ENCODE measurements at places on chromosomes 13 and 19.
A peak's percentile ranks its signal among the peaks of the same experiment; 100 is the strongest.

- no peak for DNase-seq
Observed at GRCh38 chr13:87669379-87669978, 1.7 kb upstream of the SLITRK5 start.

- DNase-seq: no peak
Observed at GRCh38 chr13:95087746-95088305, 213.4 kb downstream of the ABCC4 start.

DNA sequence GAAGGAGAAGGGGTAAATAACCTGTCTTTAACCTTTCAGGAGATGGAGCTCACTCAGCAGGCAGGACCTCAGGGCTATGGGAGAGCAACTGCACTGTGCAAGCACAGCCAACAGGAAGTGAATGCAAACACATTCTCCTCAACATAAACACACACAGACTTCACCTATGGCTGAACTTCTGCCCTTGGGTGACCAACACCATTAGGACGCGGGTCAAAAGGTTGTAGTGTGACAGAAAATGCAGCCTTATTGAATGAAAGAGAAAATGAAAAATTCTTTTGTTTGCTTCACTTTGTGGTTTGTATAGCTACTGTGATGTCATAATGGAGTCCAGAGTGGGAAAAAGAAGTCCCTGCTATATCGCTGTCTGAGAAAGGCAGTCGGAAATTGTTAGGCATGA, 323.0 kb downstream of the NDFIP2 start:
- no peak for DNase-seq

DNA sequence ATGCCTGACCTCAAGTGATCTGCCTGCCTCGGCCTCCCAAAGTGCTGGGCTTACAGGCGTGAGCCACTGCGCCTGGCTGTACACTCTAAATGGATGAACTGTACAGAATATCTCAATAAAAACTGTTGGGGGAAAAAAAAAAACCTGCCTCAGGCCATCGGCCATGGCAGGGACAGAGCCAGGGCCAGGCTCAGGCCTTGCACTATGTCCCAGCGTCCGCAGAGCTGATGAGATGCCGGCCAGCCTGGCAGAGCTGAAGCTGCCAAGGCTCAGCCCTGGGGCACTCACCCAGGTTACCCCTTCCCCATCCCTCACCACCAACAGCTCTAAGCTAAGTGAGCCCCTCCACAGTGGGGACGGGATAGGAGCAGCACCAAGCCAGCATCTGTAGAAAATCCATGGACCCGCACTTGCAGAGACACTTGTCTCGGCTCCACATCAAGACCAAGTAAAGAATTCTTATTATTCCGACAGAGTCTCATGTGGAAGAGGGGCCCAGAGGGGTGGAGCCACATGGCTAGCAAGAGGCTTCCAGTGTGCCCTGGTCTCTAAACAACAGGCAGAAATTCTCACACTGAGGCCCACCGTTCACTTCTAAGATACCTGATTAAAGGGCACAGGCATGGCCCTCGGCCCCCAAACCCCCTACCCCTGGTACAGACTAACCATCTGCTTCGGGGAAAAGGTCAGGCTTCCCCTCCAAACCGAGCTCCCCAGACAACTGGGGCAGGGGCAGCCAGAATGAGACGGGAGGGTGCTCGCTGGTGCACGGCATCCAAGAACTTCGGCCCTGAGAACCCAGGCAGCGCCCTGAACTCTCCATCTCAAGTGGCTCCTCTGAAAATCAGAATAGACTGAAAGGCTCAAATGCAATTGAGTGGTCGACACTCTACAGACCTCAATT, 5.8 kb downstream of the PPP6R1 start:
- DNase-seq: no peak

DNA sequence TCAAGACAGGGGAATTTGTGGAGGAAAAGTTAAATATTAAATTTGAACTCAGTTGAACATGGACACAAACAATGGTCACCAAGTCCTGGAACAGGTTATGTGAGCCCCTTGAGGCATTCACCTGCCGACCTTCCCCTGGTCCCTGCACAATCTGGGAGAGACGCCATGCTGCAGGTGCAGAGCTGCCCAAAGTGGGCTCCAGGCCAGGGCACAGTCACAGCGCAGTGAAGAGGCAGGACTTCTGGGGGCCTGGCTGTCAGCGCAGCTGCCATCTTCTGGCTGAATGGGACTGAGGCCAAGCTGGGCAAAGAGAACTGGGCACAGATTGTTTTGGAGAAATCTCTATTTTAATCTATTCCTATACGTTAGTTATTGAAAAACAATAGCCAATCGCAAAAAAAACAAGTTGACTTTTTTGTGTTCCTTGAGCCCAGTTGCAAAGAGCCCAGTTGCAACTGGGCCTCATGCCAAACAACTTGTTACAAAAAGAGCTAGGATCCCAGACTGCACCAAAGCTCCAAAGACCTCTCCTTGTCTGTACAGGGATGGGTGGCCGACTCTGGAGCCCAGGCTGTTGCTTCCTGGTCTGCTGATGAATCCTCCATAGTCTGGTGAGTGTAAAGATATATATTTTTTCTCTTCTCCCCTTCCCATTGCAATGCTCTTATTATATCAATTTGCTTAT, 1.2 kb upstream of the ZNF626 start:
- no peak for DNase-seq

- DNase-seq: no peak
Observed at GRCh38 chr19:10069046-10069445, 17.1 kb upstream of the SHFL start.

DNA sequence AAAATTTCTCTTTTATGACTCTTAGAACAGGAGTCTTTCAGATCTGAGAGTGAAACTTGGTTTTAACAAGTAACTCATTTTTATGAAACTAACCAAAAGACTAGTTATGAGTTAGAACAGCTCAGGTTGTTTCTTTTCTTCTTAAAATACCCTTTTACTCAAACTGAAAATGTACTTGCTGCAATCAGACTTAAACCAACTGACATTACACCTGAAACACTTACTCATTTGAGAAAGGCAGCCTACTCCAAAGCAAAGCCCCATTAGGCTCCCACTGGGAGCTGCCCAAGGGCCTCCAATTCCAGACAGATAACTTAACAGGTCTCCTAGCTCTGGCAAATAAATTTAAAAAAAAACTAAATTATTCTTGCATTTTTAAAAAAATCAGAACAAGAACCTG, 3.6 kb downstream of the FOXO1 start:
- DNase-seq: no peak

DNA sequence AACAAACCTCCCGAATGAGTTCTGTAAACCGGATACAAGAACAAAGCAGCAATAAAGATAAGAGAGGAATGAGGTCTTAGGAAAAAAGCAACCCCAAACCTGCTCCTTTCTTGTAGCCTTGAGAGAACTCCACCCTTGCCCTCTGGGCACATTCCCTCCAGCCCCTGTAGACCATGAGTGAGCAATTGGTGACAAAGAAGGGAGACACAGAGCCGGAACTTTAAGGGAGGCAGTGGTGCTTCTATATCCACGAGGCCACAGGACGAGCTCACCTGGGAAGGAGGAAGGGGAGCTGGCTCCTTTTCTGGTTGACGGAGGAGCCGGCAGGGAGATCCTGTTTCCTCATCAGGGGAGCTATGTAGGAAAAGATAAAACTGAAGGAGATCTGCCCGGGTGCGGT, 13.0 kb downstream of the BRME1 start:
- no peak for DNase-seq

DNA sequence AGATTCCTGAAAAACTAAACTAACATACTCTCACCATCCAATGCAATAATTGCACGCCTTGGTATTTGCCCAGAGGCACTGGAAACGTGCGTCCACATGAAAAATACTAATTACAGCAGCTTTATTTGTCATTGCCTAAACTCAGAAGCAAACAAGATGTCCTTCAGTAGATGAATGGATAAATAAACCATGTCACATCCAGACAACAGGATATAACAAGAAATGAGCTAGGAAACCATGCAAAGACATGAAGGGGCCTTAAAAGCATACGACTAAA, 25.0 kb downstream of the ELL start:
- DNase-seq: no peak

GRCh38 chr13:107203146-107203847, 635.4 kb upstream of the ARGLU1 start:
- no peak for DNase-seq

- peak; percentile 53 for DNase-seq
Observed at GRCh38 chr13:19862481-19863313, 752 bp downstream of the ZMYM5 start.

- DNase-seq: no peak
Observed at GRCh38 chr13:33606692-33607091, 211.3 kb upstream of the RFC3 start.

GRCh38 chr13:19057588-19058340, 123.9 kb downstream of the TUBA3C start:
- no peak for DNase-seq

- DNase-seq: no peak
Observed at GRCh38 chr13:52739468-52740071, at the start of gene CNMD. CNMD (minus strand) TSS chr13:52739820; CDS start chr13:52739701, 119 bp downstream.

GRCh38 chr13:41039746-41040145, 20.6 kb upstream of the ELF1 start:
- DNase-seq: no peak

- DNase-seq: no peak
Observed at GRCh38 chr19:29275266-29275665, 62.3 kb upstream of the UQCRFS1 start.

GRCh38 chr13:113857531-113858195, 6.2 kb downstream of the GAS6 start:
- no peak for DNase-seq

DNA sequence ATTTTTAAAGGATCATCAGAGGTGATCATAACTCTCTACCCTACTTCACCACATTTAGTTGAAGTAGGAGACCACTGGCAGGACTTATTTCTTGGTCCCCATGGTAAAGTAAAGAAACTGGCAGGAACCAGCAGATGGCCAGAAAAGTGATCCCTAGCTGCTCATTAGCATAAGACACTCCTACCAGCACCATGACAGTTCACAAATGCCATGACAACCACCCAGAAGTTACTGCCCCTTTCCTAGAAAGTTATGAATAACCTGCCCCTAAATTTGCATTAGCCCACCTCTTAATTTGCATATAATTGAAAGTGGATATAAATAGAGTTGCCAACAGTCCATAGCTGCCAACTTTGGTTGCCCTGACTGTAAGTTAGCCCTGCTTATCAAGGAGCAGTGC, 18.4 kb upstream of the RUBCNL start:
- no peak for DNase-seq
